ENCODE measurements at places on chromosomes 7 and 10.

GRCh38 chr10:35433851-35434426 lies 97.6 kb downstream of the CCNY start:
- no peak for DNase-seq

GRCh38 chr7:94781236-94781635 lies 125.3 kb upstream of the SGCE start:
- DNase-seq, result no peak

DNA sequence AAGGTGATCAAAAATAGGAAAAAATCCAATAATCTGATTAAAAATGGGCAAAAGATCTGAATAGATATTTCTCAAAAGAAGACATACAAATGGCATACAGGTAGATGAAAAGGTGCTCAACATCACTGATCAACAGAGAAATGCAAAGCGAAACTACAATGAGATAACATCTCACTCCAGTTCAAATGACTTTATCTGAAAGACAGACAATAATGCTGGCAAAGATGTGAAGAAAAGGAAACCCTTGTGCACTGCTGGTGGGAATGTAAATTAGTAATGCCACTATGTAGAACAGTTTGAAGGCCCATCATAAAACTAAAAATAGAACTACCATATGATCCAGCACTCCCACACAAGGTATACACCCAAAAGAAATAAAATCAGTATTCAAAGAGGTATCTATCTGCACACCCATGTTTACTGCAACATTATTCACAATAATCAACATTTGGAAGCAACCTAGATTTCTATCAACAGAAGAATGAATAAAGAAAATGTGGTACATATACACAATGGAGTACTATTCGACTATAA lies 85.0 kb downstream of the LRRN3 start:
- DNase-seq, result no peak

DNA sequence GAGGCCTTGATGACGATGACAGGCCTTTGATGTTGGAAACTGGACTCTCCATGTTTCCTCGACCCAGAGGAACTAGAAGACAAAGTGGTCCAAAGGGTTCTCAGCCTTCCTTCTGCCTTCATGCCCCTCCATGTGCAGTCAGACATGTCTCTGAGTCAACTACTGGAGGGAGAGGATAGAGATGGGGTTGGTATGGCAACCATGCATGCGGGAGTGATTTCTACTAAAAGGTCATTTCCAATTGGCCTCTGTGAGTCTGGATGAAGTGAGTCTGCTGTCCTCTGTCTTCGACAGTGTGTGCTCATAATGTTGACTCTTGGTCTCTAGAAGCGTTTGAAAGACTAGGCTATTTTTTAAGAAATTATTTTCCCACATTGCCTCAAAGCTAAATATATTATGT lies 29.2 kb downstream of the STK17A start:
- DNase-seq, result no peak

GRCh38 chr10:113232928-113233511 lies 283.0 kb downstream of the TCF7L2 start:
- no peak for DNase-seq

- no peak for DNase-seq
Observed at GRCh38 chr10:132844069-132844809, 58.3 kb upstream of the NKX6-2 start.

GRCh38 chr10:71696628-71697326 lies 22.8 kb downstream of the C10orf105 start:
- peak; percentile 83 for DNase-seq

GRCh38 chr7:76125560-76125959 lies 76.1 kb upstream of the SRRM3 start:
- no peak for DNase-seq

All from HEK293T (cell line).